ENCODE measurements at places on chromosomes 4 and X.
A peak's percentile ranks its signal among the peaks of the same experiment; 100 is the strongest.

DNA sequence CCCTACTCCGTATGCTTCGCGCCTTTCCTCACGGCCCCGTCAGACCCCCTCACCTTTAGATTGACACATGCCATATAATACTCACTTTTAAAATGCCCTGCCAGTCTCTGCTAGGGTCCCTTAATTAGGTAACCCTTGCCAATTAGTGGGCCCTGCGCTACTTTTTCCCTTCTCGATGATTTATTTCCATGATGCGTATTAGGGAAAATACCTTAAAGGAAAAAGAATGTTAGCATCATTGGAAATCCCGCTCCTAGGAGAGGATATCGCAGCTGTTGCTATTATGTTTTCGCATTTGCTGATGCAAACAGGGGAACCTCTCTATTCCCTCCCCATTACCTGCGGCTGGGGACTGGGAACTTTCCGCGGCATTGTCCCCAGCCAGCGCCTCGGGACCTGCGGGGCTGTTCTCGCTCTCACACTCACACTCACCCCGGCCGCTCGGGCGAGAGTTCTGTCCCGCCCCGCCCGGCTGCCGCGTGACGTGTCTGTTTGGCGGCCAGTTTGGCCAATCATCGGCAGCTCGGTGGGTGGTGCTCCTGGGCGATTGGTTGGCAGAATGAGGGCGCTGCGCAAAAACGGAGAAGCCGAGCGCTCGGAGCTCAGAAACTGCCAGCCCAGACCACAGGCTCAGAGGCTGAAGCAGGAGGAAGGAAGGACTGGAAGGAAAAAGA is at the start of gene PCDH10:
Gene PCDH10, plus strand, starts transcription at position 605 of the 674 bp plus-strand sequence. CDS start 847 bp downstream, outside the sequence.
- peak; percentile 95 for DNase-seq

DNA sequence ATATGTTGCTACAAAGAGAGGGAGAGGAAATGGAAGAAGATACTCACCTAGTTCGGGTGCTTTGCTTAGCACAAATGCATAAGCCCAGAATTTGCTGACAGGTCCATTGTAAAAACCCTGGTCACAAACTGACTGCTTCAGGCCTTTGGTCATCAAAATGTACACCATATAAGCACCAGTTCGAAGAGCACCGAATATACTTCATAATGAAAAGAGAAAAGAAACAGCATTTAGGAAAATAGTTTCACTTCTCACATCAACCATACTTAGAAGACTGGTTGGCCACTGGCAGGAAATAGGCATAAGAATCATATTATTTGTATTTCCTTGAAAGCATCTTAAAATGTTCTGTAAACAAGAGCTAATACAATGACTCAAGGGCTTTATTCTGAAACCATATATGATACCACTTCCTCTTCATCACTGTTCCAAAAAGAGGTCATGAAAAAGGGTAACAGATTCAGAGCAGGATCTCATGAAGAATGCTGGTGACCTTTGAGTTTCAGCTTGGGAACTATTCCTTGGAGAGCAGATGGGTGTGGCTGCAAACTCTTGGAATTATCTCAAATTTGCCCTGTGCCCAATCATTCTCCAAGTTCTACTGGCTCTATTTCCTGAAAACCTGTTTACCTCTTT is 138.7 kb downstream of the ELOVL6 start:
- DNase-seq: no peak

- DNase-seq: no peak
Measured at GRCh38 chr4:83876047-83876446, 340.1 kb downstream of the GPAT3 start.

- no peak for DNase-seq
Measured at GRCh38 chr4:153403726-153404125, 59.2 kb downstream of the MND1 start.

DNA sequence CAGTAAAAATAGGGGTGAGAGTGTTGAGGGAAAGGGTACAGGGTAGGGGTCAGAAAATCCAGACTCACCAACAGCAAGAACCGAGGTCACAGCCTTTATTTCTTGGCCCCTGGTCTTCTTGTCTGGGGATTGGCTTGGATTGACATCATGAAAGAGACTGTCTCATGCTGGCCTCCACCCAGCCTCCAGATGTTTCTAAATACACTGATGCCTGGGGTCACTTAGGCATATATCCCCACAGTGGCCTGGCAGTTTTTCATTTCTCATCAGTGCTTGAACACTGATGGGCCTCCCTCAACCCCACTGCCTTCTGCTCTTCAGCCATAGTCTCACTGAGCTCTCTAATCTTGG is 173.9 kb downstream of the RTL9 start:
- no peak for DNase-seq

DNA sequence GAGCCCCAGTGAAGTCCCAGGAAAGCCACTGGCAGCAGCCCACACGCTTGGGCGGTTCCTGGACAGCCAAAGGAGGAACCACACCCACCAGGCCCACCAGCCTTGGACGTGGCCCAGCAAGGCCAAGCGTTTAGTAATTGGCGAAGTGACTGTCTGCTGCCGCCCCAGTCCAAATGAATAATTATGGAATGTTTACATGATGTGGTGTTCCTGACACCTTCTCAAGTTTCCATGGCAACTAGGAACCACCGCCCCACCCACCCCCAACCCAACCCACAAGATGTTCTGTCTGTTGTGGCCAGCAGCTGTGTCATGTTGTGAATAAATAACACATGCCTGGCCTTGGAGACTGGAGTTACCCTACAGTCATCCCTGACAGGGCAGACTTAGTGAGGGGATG is 22.3 kb downstream of the APLN start:
- no peak for DNase-seq

- no peak for DNase-seq
Measured at GRCh38 chr4:8409264-8410065, 31.1 kb downstream of the ACOX3 start.

GRCh38 chr4:2303121-2303685 is 41.3 kb upstream of the MXD4 start:
- no peak for DNase-seq

DNA sequence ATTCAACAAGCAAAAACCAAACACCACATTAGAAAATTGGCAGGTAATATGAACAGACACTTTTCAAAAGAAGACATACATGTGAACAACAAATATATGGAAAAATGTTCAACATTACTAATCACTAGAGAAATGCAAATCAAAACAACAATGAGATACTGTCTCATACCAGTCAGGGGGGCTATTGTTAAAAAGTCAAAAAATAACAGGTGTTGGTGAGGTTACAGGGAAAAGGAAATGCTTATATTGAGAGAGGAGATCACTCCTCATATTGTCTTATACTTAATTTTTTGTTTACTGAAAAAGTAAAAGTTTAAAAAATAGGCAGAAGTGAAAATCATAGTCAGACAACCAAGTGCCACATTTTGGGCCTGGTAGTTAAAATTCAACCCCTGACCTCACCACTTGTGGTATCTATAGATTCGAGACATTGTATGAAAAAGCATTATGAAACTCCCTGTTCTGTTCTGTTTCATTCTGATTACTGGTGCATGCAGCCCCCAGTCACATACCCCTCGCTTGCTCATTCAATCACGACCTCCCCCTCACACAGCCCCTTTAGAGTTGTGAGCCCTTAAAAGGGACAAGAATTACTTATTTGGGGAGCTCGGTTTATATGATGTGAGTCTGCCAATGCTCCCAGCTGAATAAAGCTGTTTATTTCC is 153.7 kb upstream of the FGF16 start:
- no peak for DNase-seq

- DNase-seq: no peak
Measured at GRCh38 chrX:19566359-19567222, 51.3 kb upstream of the MAP3K15 start.

- no peak for DNase-seq
Measured at GRCh38 chr4:7845493-7846128, 94.0 kb downstream of the AFAP1 start.

All from amygdala (tissue), 56 donors.